Heart left ventricle (tissue), 16 donors: ENCODE measurements at places on chromosomes 2 and 18.

- no peak overlapping the region for H3K4me3 ChIP-seq
- no peaks in the 10 kb centered on the region for H3K27me3 ChIP-seq
- H3K27ac ChIP-seq = no peak overlapping the region
- DNase-seq = no peak
- no peaks in the 10 kb centered on the region for H3K36me3 ChIP-seq
These were observed 13.6 kb upstream of the CXCR4 start for GRCh38 chr2:136131484-136131960.

- no peak overlapping the region for H3K27ac ChIP-seq
- H3K36me3 ChIP-seq = no peaks in the 10 kb centered on the region
- H3K4me3 ChIP-seq = no peak overlapping the region
- H3K27me3 ChIP-seq = no peaks in the 10 kb centered on the region
These were observed 317.0 kb downstream of the CYP26B1 start for GRCh38 chr2:71830497-71831192.

DNA sequence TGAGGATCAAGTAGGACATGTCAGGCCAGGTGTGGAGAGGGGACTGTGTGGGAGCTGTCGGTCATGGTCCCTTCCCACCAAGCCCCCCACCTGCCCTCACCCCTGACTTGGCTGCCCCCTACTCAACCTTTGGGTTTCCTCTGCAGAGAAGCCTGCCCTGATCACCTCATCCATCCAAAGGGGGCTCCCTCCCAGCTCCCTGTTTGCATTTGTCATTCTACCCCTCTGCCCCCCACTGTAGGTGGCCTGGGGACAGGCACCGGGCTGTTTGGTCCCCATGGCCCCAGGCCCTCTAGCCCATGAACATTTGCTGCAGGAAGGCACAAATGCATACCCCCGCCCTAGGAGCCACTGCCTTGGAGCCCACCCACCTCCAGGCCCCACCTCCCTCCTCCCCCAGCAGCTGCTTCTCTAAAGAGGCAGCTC lies 115.0 kb downstream of the SMAD7 start:
- DNase-seq = no peak
- H3K36me3 ChIP-seq = no peaks in the 10 kb centered on the region
- H3K27ac ChIP-seq = no peak overlapping the region

DNA sequence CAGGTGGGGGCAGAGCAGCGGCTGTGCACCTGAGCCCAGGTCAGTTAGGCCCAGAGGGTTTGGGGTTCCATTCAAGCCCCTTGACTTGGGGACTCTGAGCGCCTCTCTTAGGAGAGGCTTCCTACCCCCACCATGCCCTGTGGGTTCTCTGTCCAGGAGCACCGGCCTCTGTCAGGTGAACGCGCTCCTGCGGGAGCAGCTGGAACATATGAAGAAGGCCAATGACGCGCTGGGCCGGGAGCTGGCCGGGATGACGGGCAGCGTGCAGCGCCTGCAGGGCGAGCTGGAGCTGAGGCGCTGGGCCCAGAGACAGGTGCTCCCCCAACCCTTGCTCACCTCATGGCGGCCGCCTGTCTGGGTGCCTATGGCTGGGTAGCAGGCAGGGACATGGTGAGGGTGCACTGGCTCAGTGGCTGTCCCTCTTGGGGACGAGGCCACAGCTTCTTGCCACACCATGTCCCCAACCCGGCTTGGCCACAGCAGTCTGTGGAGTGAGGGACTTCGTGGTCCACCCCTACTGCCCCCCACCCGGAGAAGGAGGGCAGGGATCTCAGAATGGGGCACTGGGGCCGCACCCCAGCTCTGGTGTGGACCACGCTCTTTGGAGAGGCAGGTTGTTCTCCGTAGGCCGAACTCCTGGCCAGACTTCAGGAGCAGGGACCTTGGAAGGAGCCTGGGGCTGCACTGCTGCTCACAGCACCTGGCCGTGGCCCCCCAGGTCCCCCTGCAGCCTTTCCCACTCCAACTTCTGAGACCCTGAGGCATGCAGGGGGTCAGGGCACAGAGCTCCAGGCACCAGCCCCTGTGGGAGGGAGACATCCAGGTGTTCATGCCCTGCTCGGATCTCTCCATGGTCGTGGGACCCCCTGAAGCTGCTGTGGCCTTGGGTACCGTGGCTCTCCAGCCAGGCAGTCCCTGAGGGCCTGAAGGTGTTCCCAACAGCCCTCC lies 19.7 kb downstream of the CROCC2 start:
- no peak overlapping the region for H3K27ac ChIP-seq
- no peaks in the 10 kb centered on the region for H3K4me1 ChIP-seq
- H3K4me3 ChIP-seq = no peak overlapping the region
- peak; percentile 13 for DNase-seq
- H3K36me3 ChIP-seq = no peaks in the 10 kb centered on the region
- no peaks in the 10 kb centered on the region for H3K27me3 ChIP-seq

DNA sequence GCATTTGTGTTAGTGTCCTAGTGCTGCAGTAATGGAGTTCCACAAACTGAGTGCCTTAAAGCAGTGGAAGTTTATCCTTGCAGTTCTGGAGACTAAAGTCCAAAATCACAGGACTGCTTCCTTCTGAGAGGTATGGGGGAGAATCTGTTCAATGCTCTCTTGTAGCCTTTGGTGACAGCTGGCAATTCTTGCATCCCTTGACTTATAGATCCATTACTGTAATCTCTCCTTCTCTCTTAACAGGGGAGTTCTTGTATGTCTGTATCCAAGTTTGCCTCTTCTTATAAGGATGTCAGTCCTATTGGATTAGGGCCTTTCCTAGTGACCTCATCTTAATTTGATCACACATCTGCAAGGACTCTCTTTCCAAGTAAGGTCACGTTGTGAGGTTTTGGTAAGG lies 69.9 kb downstream of the XRCC5 start:
- H3K4me3 ChIP-seq = no peak overlapping the region
- no peaks in the 10 kb centered on the region for H3K36me3 ChIP-seq
- H3K27me3 ChIP-seq = no peaks in the 10 kb centered on the region
- no peak overlapping the region for H3K27ac ChIP-seq
- DNase-seq = no peak

GRCh38 chr2:233341296-233341695 lies 13.0 kb upstream of the DGKD start:
- H3K4me3 ChIP-seq = no peak overlapping the region
- no peaks in the 10 kb centered on the region for H3K27me3 ChIP-seq
- no peak for DNase-seq

DNA sequence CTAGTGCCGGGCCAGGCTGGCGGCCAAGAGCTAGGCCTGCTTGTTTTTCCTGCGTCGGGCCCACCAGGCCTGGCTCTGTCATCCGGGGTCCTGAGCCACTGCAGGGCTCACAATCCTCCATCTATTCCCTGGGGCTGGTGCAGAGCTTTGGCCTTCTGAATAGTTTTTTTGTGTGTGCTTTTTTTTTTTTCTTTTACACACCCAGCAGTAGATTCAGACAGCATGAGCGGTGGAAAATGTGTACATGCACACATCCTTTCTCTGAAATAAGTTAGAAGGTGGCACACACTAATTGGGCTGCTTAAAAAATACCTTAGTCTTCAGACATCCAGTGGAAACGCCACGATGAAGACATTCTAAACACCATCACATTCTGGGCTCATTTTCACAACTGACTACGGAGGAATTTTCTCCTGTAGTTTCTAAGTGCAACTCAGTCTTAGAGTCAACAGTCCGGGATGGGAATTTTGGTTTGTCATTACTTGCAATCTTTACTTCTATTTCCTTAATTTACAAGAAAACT lies 6.1 kb downstream of the ZFP36L2 start:
- peak overlapping the region; percentile 11 for H3K4me3 ChIP-seq
- H3K27me3 ChIP-seq = no peaks in the 10 kb centered on the region
- H3K4me1 ChIP-seq = peaks cover 61% of the 10 kb centered on the region
- peaks cover 28% of the 10 kb centered on the region for H3K36me3 ChIP-seq
- no peak for DNase-seq

DNA sequence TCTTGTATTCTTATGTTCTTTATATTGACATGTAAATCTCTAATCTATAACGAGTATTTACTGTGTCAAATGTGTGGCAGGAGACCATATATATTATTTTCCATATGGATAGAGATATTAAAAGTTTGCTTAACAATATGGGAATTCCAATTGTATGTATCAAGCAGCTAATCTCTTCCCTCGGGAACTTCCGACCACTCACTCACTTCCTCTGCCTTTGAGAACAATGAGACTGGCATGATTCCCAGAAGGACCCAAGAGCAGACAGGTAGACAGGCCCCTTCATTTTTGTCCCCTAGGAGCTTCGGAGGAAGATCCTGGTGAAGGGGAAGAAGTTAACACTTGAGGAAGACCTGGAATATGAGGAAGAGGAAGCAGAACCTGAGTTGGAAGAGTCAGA lies 24.1 kb downstream of the PLCD4 start:
- no peaks in the 10 kb centered on the region for H3K4me1 ChIP-seq
- H3K36me3 ChIP-seq = peaks cover 41% of the 10 kb centered on the region
- H3K27ac ChIP-seq = no peak overlapping the region
- DNase-seq = no peak
- H3K27me3 ChIP-seq = no peaks in the 10 kb centered on the region

DNA sequence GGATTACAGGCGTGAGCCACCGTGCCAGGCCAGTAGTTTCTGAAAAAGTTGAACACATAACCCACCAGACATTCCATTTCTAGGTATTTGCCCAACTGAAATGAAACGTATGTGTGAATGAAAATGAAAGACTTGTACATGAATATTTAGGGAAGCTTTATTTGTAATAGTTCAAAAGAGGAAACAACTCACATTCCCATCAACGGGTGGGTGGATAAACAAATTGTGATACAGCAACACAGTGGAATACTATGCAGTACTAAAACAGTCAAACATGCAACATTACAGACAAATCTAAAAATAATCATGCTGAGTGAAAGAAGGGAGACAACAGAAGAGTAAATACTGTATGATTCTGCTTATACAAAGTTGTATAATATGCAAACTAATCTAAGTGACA lies 46.8 kb downstream of the TMEM131 start:
- DNase-seq = no peak
- H3K36me3 ChIP-seq = no peaks in the 10 kb centered on the region
- H3K27me3 ChIP-seq = no peaks in the 10 kb centered on the region
- H3K4me1 ChIP-seq = peaks cover 11% of the 10 kb centered on the region

DNA sequence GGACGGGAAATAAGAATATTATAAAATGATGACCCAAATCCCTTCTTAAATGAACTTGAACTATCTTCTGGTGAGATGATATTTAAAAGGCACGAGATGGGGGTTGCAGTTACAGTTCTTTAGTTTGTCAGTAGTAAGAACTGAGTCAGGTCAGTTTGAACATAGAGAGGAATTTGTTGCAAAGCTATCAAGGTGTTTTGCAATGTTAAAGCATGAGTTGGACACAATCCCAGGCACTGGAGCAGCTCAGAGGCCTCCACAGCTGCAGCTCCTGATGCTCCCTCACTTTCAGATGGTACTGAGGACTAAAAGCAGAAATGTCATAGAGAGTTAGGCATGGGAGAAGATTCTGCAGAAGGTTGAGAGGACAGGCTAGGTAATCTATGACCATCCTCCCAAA lies 236.0 kb downstream of the BCL2 start:
- no peaks in the 10 kb centered on the region for H3K4me1 ChIP-seq
- H3K27me3 ChIP-seq = no peaks in the 10 kb centered on the region
- no peak for DNase-seq
- no peaks in the 10 kb centered on the region for H3K36me3 ChIP-seq
- H3K4me3 ChIP-seq = no peak overlapping the region

GRCh38 chr18:50870138-50870845 lies 8.6 kb upstream of the ME2 start:
- H3K4me3 ChIP-seq = no peak overlapping the region
- H3K36me3 ChIP-seq = no peaks in the 10 kb centered on the region
- no peaks in the 10 kb centered on the region for H3K4me1 ChIP-seq
- no peaks in the 10 kb centered on the region for H3K27me3 ChIP-seq

- H3K36me3 ChIP-seq = no peaks in the 10 kb centered on the region
- DNase-seq = no peak
- no peak overlapping the region for H3K27ac ChIP-seq
- H3K4me3 ChIP-seq = no peak overlapping the region
These were observed 1221.1 kb upstream of the ACVR2A start for GRCh38 chr2:146623771-146624170.

DNA sequence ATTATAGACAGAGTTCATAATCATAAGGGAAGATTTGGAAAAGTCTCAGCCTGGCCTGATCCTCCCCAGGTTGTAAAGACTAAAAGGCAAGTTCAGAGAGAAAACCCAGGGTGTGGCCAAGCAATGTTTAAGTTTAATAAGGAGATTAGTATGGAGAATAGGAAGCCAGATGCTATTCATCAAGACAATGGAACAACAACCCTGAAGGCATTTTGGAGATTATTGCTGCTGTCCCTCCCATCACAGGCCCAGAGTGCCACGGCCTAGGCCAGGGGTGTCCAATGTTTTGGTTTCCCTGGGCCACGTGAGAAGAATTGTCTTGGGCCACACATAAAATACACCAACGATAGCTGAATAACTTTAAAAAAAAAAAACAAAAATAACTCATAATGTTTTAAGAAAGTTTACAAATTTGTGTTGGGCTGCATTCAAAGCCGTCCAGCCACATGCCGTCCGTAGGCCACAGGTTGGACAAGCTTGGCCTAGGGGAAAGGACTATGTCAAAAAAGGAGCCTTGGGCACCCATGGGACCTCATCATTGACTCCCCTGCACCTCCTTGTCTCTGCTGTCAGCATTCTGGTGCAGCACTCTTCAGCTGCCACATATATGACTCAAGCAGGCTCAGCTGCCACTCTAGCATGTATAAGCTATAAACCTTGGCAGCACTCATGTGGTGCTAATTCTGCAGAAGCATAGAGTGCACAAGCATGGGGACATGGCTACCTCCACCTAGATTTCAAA lies 20.8 kb downstream of the DPP4 start:
- H3K4me1 ChIP-seq = no peaks in the 10 kb centered on the region
- H3K36me3 ChIP-seq = no peaks in the 10 kb centered on the region
- no peaks in the 10 kb centered on the region for H3K27me3 ChIP-seq
- no peak overlapping the region for H3K4me3 ChIP-seq
- no peak overlapping the region for H3K27ac ChIP-seq
- no peak for DNase-seq

GRCh38 chr18:49276680-49277079 lies 183.8 kb downstream of the DYM start:
- H3K27ac ChIP-seq = no peak overlapping the region
- no peak for DNase-seq
- H3K4me3 ChIP-seq = no peak overlapping the region

DNA sequence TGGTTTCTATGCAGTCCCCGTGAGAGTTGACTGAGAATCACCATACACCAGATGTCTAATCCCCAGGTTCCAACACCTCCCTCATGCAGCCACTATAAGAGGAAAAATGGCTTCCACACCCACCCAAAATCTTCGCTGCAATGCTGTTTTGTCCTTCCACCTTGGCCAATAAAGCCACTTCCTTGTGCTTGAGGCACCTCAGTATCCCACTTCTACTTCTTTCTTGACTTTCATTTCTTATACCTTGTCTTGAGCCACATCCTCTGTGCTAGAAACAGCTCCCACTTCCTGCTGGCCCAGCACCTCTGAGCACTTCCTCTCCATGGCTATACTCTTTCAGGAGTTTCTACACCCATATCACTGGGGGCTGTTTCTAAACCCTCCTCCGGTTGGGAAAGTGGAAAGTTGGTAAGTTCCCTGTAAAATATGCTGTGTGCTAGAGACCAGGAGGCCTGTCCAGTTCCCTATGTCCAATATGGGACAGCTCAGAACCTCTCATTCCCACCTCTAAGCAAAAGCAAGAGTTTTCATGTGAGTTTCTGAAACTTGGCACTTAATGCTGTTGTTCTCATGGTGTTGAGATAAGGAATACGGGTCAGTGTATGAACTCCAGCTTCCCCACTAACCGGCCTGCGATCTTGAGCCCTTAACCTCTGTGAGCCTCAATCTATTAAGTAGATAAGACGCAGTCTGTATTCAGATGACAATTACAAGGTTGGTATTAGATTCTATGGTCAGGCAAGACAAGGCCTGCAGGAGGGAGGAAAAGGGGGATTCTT lies 209.1 kb upstream of the ID2 start:
- H3K4me1 ChIP-seq = no peaks in the 10 kb centered on the region
- no peak overlapping the region for H3K27ac ChIP-seq
- H3K36me3 ChIP-seq = no peaks in the 10 kb centered on the region
- H3K4me3 ChIP-seq = no peak overlapping the region
